Mesothelial cell of epicardium (in vitro differentiated cells): ENCODE measurements at places on chromosomes 1 and 21.

GRCh38 chr1:161511018-161511755 is 5.9 kb downstream of the FCGR2A start:
- H3K36me3 ChIP-seq, result no peaks in the 10 kb centered on the region
- no peak overlapping the region for H3K27ac ChIP-seq
- H3K27me3 ChIP-seq, result peaks cover 19% of the 10 kb centered on the region
- no peak overlapping the region for H3K4me3 ChIP-seq
- H3K4me1 ChIP-seq, result peaks cover 19% of the 10 kb centered on the region

GRCh38 chr1:25487628-25488027 is 55.8 kb upstream of the LDLRAP1 start:
- H3K4me1 ChIP-seq, result peaks cover 19% of the 10 kb centered on the region
- no peaks in the 10 kb centered on the region for H3K27me3 ChIP-seq
- no peak overlapping the region for H3K27ac ChIP-seq
- H3K36me3 ChIP-seq, result peaks cover 30% of the 10 kb centered on the region

DNA sequence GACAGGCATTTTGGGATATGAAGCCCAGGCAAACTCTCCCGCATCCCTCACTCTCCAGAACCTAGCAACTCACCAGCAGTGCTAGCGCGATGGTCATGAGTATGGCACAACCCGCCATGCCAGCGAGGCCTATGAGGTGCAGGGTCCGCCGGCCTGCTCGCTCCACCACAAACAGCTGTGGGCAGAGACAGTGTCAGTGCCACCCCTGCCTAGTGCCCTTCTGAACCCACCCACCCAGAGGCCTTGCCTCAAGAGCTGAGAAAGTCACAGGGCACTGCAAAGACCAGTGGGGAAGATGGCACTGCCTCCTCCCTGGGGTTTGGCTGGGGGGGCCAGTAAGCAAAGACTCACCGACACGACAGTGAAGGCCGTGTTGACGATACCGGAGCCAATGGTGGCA is 29.8 kb downstream of the SLC2A1 start:
- H3K36me3 ChIP-seq, result peaks cover 40% of the 10 kb centered on the region
- H3K27ac ChIP-seq, result peak overlapping the region; percentile 77
- peaks cover 45% of the 10 kb centered on the region for H3K4me1 ChIP-seq
- DNase-seq, result no peak
- H3K27me3 ChIP-seq, result no peaks in the 10 kb centered on the region
- H3K4me3 ChIP-seq, result no peak overlapping the region

DNA sequence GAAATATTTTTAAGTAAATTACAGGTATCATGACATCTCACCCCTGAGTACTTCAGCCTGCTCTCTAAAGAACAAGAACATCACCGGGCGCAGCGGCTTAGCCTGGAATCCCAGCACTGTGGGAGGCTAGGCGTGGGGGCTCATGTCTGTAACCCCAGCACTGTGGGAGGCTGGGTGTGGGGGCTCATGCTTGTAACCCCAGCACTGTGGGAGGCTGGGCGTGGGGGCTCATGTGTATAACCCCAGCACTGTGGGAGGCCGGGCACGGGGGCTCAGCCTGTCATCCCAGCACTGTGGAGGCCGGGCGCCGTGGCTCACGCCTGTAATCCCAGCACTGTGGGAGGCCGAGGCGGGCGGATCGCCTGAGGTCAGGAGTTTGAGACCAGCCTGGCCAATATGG is 7.7 kb upstream of the CDK11B start:
- H3K36me3 ChIP-seq, result peaks cover 7% of the 10 kb centered on the region
- H3K4me3 ChIP-seq, result no peak overlapping the region
- no peaks in the 10 kb centered on the region for H3K4me1 ChIP-seq
- H3K27ac ChIP-seq, result no peak overlapping the region
